ENCODE measurements at places on chromosomes 6 and 20.

- DNase-seq, result no peak
Measured at GRCh38 chr20:44596876-44597275, 14.5 kb downstream of the PKIG start.

DNA sequence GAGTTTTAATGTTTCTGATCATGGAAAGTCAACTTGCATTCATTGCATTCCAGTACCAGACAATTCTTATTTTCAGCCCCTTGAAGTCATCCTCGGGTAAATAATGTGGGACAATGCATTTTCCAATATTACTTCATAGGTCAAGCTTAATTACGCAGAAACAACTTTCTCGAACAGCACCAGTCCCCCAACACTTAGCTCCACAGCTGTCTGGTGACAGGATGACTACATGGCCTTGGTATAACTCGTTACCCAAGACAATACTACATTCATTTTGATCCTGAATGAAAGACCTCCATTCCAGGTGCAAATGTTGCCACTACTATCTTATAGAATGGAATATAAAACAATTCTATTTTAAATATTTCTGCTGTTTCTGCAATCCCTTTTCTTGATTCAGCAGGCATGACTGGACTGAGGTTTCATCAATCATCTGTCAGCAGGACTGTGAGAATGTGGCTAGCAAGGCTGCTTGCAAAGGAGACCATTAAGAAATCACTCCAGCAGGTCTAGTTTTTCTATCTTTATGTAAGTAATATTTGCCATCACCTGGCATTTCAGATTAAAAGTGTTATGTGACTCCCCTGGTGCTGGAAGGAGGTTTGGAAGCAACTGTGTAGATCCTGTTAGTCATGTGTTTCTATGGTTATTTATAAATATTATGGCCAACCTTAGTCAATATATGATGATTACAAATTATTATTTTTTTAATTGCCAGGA is 147.9 kb downstream of the HAO1 start:
- no peak for DNase-seq

GRCh38 chr20:17525650-17526049 is 5.5 kb downstream of the BFSP1 start:
- peak; percentile 51 for DNase-seq

GRCh38 chr6:35084041-35084491 is 57.1 kb downstream of the TCP11 start:
- DNase-seq, result no peak

- no peak for DNase-seq
Measured at GRCh38 chr6:39568896-39569295, 156.3 kb downstream of the KIF6 start.

DNA sequence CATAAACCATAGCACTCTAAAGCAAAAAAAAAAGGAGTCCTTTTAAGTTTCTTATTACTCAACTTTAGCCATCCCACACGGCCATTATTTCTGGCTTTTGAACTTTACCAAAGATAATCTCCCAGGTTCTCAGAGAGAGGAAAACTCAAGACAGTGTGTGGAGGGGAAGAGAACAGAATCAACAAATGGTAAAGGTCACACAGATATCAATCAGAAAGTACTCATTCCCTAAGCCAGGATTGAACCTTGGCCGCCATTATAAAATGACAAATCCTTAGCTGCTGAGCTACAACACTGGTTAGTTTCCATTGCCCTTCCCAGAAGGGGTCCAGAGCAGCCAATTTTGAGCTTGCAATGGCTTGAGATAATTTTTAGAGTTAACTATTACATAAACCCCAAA is 10.1 kb upstream of the TRIM38 start:
- DNase-seq, result no peak

DNA sequence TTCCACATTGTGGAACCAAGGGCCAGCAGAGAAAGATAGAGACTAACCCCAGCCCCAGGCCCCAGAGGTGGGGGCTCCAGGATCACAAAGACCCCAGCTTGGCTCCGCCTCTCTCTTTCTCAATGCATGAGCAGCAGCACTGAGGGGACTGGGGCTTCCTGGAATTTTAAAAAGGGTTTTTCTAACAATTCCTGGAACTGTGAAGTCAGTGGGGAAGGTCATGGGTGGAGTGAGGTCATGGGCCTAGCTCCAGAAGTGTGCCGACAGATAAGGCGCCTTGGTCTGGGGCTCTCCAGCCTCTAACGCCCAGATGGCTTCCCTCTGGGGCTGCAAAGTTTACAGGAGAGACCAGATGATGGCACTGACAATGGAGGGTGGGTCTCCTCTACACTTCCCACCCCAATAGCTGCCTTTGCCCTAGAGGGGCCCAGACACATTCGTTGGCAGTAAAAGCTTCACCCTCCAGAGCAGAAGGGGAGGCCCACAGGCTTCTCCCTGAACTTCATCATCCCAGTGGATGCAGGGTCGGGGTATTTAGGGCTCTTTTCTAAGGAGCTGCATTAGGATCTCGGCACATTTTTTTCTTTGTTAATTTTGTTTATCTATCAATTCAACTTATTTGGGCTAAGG is 46.9 kb upstream of the CD93 start:
- no peak for DNase-seq

Measured in NAMALWA (cell line).